BE2C (cell line): ENCODE measurements at places on chromosomes 3 and 15.

- DNase-seq = no peak
Observed at GRCh38 chr3:197434830-197435229, 120.9 kb downstream of the BDH1 start.

GRCh38 chr15:33135355-33135781 is 59.1 kb downstream of the FMN1 start:
- no peak for DNase-seq

GRCh38 chr15:65824031-65824743 is 32.1 kb upstream of the DENND4A start:
- peak; percentile 73 for DNase-seq

- DNase-seq = no peak
Observed at GRCh38 chr15:82742134-82742533, 32.5 kb upstream of the AP3B2 start.

DNA sequence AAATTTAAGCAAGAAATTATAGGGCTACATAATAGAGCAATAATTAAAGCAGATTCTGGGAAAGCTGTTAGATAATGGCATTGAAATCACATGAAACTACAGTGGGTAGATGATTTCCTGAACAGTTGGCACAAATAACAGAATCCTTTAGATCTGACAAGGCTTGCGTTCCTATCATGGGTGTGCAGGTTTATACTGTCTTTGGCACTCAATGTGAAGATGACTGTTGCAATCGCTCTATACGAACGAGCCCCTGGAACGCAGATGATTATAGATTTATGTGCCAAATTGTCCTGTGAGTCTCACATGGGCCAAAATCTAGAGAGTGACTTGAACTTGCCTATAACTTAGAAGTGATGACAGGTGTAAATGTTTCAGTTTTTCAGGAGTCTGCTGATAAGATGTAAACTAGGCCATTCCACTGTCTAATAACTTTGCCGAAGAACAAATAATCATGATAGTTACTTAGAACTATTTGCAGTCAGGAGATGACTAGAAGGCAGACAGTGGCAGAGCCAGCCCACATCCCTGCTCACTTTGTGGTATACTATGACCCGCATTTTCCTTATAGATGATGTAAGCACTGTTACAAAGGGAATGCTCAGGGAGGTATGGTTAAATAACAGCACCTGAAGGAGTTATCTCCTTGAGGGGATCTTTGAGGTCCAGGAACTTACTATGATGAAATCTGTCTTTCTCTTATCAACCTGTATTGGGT is 30.5 kb upstream of the TRPC1 start:
- no peak for DNase-seq

DNA sequence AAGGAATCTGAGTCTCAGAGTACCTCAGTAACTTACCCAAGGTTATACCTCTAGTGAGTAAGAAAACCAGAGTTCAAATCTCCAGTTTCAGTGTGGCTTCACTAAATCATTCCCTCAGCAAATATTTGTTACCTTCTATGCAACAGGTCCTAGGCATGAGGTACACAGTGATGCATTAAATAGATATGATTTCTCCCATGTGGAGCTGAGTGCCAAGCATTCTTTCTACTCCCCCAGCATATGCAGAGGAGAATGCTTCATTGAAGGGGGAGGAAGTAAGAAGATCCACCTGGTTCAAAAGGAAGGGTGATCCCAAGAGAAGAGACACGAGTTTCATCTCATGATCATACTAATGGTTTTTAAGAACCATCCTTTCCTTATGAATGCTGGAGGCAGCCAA is 6.8 kb upstream of the MTHFS start:
- no peak for DNase-seq

DNA sequence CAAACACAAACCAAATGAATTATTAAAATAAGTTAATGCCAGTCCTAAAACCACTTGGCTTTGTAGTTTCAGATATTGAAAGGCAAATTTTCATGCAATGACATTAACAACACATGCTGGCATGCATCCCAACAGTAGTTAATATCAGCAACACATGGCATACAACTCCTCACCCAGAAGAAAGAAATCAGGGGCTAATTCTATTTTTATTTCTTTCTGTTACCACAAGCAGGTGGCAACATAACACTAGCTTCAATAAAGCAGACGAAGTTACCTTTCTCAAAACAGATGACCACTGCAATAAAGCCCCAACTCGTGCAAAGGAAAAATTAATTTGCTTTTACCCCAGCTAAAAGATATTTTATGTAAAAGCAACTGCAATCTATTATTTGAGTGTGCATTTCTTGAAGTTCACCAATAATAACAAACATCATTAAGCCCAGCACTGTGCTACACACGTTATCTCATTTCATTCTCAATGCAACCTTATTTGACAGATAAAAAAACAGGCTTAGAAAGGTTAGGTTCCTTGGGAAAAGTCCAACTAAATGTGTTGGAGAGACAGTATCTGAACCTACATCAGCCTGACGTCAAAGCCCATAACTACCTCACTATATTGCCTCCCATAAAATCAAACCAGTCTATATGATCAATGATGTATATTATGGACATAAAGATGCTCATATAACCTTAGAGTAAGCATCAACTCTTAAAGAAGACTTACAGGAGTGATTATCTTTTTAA is 2.8 kb downstream of the TOP2B start:
- no peak for DNase-seq

DNA sequence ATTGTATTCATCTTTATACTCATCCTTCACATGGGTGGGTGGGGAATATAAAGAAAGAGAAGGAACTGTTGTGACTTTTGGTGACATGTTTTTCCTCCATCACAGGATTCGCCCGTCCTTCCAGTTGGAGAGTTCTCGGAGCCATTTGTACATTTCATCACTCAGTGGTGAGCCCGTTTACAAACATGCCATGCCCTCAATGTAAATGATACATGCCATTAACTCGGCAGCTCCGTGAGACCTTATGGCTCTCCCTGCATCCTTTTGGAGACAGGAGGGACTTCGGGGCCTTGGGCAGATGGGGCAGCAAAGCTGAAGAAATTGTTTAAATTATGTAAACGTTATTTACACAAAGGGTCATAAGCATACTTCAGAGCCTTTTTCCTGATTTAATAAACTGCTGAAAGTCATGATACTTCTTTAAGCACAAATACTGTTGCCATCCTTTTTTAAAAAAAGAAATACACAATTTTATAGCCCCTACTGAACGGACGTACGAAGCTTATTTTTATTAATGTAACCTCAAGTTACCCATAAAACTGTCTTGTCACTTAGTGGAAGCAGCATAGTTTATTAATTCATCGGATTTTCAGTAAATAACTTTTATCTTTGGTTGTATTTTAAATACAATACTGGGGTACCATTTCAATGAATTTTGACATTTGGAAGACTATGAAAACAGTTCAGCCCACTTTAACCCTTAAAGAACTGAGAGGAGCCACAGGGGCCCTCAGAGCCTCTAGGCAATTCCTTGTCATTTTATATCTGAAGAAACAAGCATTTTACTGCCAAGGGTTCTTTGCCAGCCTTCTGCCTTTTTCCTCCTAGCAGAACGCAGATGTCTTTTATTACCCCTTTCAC is 55.6 kb upstream of the SKOR1 start:
- no peak for DNase-seq

DNA sequence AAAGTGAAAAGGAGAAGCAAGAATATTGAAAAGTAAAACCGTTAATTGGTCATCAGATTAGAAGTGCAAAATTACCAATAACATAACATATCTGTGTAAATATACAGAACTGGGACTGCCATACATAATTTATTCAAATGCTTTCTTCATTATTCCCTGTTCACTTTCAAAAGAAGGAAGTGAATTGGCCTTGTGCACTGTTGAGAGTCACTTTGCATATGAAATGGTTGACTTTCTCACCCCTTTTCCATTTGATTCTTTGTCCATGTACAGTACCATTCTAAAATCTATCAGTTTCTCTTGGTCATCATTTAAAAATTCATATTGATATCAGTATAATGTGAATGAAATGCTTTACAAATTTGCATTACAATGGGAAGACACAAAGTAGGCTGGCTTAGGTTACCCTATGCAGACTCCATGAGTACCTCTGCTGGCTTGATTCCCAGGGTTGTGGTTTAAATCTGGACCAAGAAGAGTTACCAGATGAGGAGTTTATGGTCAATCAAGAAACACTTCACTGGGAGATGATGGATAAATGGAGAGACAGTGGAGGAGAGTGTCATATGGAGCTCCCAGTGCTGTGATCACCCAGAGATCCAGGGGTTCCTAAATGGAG is 210.9 kb upstream of the TOPAZ1 start:
- no peak for DNase-seq

- DNase-seq = no peak
Observed at GRCh38 chr3:197353867-197354567, 55.6 kb upstream of the DLG1 start.

DNA sequence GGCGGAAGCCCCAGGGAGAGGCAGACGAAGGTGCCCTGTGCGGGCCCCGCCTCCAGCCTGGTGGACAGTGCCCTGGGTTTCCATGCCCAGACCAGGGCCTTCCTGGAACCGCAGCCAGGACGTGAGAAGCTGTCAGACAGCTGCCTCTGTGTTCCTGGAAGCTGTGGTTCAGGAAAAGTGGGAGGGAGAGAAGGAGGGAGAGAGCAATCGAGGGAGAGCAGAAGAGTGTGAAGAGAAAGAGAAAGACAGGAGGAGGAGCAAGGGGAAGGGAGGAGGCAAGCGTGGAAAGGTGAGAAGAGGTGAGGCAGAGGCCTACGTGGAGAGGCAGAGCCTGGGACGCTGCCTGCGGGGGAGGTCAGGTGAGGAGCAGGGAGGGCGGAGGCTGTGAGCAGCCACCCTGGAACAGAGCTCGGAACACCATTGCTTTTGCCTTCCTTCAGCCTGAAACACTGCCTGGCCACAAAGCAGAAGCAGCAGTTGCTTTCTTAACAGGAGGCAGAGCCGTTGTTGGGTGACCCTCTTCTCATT is 18.6 kb downstream of the ZDHHC19 start:
- DNase-seq = no peak

DNA sequence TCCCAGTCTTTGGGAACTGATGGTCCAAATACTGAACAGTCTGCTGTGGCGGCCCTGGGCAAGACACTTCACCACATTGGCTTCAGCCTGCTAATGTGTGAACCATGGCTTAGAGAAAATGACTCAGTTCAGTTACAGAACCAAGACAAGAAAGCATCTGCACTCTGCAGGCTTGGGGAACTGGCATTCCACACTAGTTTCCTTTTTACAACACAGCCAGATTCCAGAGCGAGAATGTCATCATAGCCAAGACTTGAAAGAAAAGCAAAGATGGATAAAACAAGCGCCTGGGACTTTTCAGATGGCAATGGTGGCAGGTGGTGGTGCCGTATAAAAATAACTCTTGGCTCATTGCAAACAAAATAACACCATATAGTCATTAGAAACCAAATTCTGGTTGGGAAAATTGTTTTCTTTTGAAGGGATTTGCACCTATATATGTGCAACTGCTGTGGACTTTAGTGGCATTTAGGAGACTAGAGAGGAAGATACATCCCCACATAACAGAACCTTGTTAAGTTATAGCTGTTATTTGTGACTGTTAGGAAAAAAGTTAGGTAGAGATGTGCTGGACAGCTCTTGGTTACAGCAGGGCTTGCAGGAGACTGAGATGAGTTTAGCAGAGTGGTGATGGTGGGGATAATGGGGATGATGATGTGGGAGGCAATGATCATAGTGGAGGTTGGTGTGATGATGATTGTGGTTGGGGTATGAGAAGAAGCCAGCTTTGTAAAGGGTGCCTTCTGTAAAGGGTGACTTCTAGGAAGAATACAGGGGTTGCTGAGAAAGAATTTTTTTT is 273.6 kb downstream of the THRB start:
- no peak for DNase-seq

DNA sequence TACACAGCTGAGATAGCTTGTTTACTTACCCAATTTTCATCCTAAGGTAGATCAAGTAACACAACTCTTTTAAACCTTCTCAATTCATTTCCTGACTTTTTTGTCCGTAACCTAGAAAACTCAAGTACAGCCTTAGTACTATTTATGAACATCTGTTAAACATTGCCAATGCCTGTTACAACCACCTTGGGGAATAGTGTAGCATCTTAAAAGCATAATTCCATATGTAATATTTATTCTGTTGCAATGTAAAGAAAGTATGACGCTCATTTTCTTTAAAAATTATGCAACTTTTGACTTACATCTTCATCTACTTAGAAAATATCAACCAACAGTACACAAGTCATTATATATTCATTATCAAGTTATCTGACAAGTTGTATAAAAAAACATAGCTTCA is 54.6 kb downstream of the SUCLG2 start:
- DNase-seq = no peak

- no peak for DNase-seq
Observed at GRCh38 chr3:71351403-71352149, 232.0 kb downstream of the FOXP1 start.
